D341Med (cell line): ENCODE measurements at places on chromosomes 13 and 19.

DNA sequence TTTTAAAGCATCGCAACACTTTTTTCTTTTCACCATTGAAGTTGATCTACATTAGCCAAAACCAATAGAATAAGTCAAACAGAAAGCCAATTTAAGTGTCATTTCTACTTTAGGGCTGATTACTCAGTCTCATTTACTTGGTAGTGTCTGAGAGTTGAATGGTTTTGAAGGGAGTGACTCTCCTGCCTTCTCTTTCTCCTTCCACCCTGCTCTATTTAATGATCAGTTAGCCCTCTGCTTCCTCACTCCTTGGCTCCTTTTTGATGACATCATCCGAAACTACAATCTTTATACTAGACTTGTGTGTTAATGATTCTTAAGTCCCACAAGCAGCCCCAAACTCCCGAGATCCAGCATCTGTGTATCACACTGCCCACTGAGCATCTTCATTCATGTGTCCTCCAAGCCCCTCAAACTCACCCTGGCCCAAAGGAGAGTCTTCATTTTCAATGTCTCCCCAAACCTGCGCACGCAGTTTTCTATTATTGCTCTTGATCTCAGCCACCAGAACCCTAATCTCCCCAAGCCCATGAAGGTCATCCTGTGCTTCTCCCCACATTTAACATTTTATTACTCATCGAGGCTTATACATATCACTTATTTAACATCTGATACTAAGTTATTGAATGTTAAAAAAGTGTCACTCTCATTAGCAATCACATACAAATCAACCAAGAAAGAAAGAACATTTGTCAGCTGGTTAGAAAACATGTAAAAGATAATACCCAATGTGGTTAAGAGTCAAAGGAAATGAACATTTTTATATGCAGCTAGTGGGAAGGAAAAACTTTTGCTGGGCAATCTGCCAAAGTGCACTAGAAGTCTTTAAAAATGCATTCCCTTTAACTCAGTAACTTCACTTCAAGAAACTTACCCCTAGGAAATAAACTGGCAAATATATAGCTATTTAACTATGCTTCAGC is 32.2 kb upstream of the ARGLU1 start:
- no peak for DNase-seq

DNA sequence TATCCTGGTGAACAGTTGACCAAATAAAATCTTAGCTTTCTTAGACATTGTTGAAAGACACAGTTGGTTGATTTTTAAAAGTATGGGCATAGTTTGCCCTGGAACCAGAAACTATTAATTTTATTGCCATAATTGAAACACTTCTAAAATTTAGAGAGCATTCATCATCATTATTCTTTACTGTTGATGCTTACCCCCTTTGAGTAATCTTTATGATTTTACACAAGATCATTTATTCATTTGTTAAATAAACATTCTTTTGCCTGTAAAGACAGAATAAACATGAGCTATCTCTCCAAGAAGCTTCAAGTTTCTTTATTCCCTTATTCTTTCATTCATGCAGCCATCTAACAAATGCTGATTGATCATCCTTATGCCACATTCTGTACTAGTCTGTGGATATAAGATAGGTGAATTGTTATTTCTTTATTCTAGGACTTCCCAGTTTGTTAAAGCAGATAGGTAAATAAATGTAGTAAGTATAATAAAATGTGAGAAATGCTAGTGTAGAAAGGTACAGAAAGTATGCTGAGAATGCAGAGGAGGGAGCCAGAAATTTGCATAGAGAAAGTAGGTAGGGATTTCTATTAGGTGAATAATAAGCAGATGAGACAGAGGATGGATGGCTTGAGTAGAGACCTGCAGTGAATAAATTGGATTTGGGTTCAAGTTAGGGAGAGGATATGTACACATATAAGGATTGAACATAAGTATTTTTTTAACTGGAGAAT is 8.2 kb downstream of the SERTM1 start:
- no peak for DNase-seq

DNA sequence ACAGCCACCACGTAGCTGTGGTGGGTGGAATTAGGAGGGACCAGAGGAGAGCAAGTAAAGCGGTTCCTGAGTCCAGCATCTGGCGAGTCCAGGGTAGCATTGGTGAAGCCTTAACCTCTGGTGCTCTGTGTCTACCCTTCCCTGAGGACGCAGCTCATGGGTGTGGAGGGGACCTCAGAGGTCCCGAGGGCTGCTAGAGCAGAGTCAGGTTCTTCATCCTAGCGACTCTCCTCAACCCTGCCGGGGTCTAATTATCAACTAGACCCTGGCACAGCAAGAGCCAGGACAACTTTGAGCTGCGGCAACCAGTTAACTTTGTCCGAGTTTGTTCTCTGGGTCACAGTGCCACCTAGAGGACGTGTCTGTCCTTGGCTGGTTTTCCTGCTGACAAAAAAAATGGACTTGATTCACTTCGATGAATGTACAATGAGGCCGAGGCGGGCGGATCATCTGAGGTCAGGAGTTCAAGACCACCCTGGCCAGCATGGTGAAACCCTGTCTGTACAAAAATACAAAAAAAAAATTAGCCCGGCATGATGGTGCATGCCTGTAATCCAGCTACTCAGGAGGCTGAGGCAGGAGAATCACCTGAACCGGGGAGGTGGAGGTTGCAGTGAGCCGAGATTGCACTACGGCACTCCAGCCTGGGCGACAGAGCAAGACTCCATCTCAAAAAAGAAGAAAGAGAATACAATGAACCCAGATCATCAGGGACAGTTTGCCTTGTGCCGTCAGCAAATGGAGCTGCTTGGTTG is 25.0 kb downstream of the TSSK6 start:
- DNase-seq: peak; percentile 85

DNA sequence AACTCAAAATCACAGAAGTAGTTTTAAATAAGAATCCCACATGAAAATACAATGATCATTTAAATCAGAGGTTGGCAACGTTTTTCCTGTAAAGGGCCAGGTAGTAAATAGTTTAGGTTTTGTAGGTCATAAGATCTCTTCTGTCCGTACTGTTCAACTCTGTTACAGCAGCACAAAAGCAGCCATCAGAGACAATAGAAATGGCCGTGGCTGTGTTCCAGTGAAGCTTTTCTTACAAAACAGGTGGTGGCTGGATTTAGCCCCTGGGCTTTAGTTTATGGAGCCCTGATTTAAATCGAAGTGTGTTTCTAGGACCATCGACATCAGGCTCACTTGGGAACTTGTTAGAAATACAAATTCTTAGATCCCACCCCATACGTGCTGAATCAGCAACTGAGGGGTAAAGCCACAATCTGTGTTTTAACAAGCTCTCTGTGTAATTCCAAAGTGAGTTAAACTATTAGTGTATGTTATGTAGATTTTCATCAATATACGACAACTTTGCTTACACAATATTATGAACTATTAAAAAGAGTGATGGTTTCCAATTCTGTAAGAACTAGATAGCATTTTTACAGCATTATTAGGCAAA is 54.8 kb upstream of the MIR17HG start:
- no peak for DNase-seq

GRCh38 chr13:109687559-109688448 is 98.6 kb downstream of the IRS2 start:
- DNase-seq: no peak

GRCh38 chr13:32035716-32036115 is 4.1 kb downstream of the FRY start:
- no peak for DNase-seq

DNA sequence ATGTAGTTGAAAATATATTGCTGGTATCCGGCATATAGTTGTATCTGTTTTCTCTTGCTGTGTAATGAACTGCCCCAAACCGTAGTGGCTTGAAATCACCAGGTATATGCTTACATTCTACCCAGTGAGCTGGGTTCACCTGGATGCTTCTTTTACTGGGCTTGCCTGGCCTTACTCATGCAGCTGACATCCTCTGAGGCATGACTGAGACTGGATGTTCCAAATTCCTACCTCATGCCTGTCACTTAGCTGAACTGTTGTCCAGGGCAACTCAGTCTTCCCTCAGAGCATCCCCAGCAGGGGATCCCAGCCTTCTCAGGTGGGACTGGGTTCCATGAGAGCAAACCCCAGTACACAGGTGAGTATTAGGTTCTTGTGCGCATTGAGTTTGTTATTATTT is 66.8 kb downstream of the IFT88 start:
- DNase-seq: no peak

DNA sequence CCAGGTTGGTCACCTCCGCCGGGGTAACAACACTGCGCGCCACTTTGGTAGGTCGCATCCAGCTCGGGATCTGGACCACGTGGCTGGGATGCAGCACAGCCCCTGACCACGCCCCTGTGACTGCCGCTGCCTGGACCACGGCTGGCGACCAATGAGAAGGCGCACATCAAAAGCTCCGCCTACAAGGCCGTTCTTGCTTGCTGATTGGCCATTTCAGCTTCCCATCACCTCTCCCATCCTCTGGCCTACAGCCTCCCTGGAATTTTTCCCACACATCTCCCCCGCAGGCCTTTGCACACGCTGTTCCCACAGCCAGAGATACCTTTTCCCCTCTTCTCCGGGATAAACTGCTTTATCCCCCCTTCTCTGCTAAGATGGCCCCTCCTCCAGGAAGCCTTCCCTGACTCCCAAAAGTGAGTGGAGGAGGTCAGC is 12.5 kb upstream of the MAP1S start:
- peak; percentile 59 for DNase-seq

- no peak for DNase-seq
These were observed 1210.1 kb upstream of the SPRY2 start for GRCh38 chr13:81551036-81551435.

DNA sequence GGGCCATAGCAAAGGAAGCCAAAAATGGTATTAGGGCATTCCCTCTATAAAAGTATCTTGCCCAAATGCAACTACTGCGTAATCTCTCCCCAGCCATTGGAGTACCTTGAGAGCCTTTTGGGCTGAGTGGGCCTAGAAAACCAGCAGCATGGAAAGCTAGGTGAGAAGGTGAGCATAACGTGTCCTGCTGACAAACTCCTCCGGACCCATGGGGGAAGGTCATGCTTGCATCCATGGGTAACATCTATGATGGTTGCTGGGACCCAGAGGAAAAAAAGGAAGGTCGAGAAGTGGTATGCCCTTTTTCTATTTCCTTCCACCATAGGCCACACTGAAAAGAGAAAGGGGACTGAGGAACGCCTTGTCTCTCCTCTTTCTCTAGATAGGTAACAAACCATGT is 57.4 kb downstream of the ZNF728 start:
- peak; percentile 30 for DNase-seq

DNA sequence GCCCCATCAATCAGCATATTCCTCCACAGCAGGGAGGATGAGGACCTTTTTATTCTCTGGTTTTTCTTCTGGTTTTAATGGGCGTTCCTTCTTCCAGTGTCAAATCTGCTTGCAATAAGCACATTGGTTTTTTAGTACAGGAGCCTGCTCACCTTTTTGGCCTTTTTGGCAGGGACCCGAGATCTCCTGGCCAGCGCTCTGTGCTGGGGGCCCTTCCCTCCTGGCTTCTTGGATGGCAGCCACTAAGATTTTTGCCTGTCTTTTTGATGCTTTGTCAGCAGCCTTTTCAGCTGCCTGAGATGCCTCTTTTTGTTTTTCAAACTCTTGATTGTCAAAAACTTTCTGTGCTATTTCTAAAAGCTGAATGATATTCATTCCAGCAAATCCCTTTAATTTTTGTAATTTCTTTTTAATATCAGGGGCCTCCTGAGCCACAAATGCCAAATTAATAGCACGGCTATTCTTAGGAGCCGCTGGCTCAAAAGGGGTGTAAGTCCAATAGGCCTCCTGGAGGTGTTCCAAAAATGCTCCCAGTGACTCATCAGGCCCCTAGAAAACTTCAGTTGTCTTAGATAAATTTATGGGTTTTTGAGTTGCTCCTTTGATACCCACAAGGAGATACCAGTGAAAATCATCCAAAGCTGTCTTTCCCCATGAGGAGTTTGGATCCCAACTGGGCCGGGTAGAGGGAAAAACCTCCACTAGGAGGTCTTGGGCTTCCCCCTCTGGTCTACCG is 73.0 kb downstream of the ZNF100 start:
- DNase-seq: no peak

GRCh38 chr19:18480006-18480691 is 41.7 kb downstream of the ELL start:
- no peak for DNase-seq

GRCh38 chr19:46753420-46754155 is 7.3 kb upstream of the STRN4 start:
- DNase-seq: peak; percentile 83

GRCh38 chr13:20173116-20173746 is 12.4 kb upstream of the GJA3 start:
- no peak for DNase-seq

DNA sequence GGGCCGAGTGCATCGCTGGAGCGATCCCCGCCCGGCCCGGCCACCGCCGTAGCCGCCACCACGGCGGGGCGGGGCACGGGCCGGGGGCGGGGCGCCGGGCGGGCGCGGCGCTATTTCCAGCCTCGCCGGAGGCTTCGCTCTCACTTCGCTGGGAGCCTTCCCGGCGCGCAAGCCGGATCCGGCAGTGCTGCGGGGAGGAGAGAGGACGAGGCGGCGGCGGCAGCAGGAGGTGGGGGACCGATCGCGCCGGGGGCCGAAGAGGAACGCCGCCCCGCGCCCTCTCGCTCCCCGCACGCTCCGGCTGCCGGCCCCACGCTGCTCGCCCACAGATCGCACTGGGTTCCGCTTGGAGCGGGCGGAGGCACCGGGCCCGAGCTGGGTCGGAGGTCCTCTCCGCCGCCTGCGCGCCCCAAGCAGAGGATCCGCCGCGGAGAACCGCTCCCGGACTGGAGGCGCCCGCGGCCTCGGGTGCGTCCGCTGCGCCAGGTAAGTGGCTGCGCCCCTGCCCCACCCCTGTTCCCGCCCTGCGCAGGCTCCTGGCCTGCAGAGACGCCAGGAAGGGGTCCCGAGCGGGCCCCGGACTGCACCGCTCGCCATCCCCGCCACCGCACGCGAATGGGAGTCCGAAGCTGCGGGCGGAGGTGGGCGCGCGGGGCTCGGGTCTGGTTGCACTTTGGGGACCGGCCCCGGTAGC is at the start of gene CHST8:
Gene CHST8 (plus strand): TSS at position 143 of the 694 bp plus-strand sequence. CDS start 67,309 bp downstream, outside the sequence.
- DNase-seq: peak; percentile 82

- DNase-seq: no peak
These were observed 99.0 kb downstream of the MYO16 start for GRCh38 chr13:108728370-108728769.

- DNase-seq: no peak
These were observed 10.9 kb upstream of the SHD start for GRCh38 chr19:4267901-4268815.

GRCh38 chr19:36051637-36052036 is 2.4 kb downstream of the THAP8 start:
- DNase-seq: no peak

DNA sequence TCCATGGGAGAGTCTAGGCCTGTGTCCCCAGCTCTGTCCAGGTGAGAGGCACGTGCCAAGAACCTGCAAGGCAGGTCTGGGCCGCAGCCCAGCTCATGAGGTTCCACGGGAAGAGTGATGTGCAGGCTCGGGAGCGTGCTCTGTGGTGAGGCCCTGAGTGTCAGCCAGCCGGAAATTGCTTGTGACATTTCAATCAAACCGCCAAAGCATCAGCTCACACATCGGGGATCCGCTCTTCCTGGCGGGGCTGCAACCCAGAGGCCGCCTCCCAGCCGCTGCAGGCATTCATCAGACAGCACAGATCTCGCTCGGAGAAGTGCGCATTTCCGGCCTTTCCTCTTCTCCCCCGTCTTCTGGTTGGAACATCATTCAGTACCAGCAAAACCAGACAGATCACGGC is 109.3 kb downstream of the KDM4B start:
- no peak for DNase-seq

GRCh38 chr19:16829010-16829821 is at the start of gene SIN3B:
TSS of gene SIN3B (plus strand) at chr19:16829398. CDS start at chr19:16829421, 23 bp downstream.
- DNase-seq: peak; percentile 98

GRCh38 chr19:3721131-3721886 is 13.1 kb downstream of the TJP3 start:
- peak; percentile 97 for DNase-seq
